ENCODE measurements at places on chromosomes 7 and 10. TPM values are rescaled to one million over a fixed set of nuclear protein-coding genes. Genes with fewer than 3 reads are reported as not detected.

IGF2BP3 gene
- total RNA-seq = 0.80 TPM

DGKB gene
- total RNA-seq = 0.06 TPM

ANKRD61 gene
- not detected for total RNA-seq

SHTN1 gene
- 14.4 TPM for total RNA-seq

UCMA gene
- 0.91 TPM for total RNA-seq

CCL24 gene
- total RNA-seq = not detected

ZNF488 gene
- 0.37 TPM for total RNA-seq
